ENCODE measurements at places on chromosomes 7 and 10. TPM values are rescaled to one million over a fixed set of nuclear protein-coding genes. Genes with fewer than 3 reads are reported as not detected.

GRCh38 chr7:55160539-55160938 is 141.7 kb downstream of the EGFR start:
- DNase-seq, result no peak

DNA sequence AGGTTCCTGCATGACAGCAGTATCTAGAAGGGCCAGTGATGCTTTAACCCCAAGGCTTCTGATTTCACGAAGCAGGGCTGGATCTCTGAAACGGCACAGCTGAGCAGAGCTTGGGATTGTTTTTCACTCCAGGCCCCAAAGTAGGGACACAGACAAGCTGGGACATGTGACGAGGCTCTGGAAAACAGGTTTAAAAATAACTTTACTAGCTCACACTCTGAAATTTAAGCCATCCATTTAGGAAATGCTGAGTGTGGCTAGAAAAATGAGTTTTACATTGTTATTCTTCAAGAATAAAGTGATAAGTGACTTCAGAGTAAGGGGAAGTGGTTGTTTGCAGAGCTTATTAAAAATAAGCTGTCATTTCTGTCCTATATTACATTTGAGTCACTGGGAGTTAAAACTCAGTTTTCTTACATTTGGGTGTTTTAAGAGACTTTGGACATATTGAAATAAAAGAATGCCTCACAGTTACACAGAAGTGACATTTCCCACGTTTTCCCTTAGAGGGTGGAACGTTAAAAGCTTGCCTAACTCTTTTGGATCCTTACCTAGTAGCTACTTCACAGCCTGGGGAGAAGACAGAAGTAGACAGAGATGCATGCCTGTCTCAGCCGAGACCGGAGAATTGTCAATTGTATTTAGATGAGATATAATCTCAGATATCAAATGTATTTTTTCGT is 107.8 kb downstream of the GALNT17 start:
- no peak for DNase-seq

- no peak for DNase-seq
Observed at GRCh38 chr10:35546824-35547225, 58.3 kb upstream of the GJD4 start.

DNA sequence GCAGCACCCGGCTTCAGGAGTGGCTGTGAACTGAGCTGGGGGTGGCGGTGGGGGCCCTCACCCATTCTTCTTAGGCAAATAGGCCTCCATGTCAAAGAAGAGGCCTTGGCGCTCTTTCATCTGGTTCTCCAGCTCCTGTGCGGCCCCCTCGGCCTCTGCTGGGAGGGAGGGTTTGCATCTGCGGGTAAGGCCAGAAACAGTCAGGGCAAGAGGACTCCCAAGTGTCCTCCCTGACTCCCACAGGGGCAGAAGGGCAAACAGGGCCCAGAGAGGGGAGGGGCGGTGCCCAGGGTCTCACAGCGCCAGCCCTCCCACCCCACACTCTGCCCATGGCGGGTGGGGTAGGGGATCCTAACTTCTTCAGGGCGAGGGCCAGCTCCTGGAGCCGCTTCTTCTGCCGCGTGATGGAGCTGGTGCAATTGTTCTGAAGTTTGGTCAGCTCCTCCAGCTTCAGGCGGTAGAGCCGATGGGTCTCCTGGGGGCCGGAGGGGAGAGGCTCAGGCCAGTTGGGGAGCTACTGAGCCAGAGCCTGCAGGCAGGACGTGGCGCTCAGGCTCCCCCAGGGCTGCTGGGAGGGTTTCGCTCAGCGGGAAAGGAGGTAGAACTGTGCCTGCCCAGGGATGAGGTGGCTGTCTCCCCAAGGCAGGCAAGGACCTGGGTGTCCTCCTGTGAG is 2.2 kb downstream of the TMEM120A start:
- no peak for DNase-seq

- no peak for DNase-seq
Observed at GRCh38 chr7:101390901-101391301, 28.2 kb downstream of the COL26A1 start.

- peak; percentile 58 for DNase-seq
Observed at GRCh38 chr7:100673942-100674410, 436 bp downstream of the GNB2 start.

GRCh38 chr7:37342688-37343471 is 105.8 kb downstream of the ELMO1 start:
- no peak for DNase-seq

- DNase-seq, result no peak
Observed at GRCh38 chr10:86252079-86252478, 114.5 kb downstream of the GRID1 start.

Gene MNX1
- total RNA-seq, result not detected

Gene CPVL
- 15.3 TPM for total RNA-seq

Gene KIAA1549
- total RNA-seq, result 1.5 TPM

Gene PILRA
- 3.7 TPM for total RNA-seq

Gene FAM237B
- not detected for total RNA-seq

Gene TRIM50
- total RNA-seq, result not detected

Gene WNT8B
- total RNA-seq, result not detected

Gene OPN4
- 0.12 TPM for total RNA-seq

Measured in left cardiac atrium (tissue), 4 donors.